ENCODE measurements at places on chromosomes 12 and 14. TPM values are rescaled to one million over a fixed set of nuclear protein-coding genes. Genes with fewer than 3 reads are reported as not detected.

The RASSF8 gene
- 24.6 TPM for total RNA-seq

The OTUB2 gene
- total RNA-seq = 3.2 TPM

The CCDC38 gene
- not detected for total RNA-seq

The PPM1H gene
- 0.08 TPM for total RNA-seq

The LMNTD1 gene
- not detected for total RNA-seq

The OAS2 gene
- not detected for total RNA-seq

The GALNT8 gene
- total RNA-seq = under 0.01 TPM
